EL (cell line): ENCODE measurements at places on chromosomes 6 and 20.

DNA sequence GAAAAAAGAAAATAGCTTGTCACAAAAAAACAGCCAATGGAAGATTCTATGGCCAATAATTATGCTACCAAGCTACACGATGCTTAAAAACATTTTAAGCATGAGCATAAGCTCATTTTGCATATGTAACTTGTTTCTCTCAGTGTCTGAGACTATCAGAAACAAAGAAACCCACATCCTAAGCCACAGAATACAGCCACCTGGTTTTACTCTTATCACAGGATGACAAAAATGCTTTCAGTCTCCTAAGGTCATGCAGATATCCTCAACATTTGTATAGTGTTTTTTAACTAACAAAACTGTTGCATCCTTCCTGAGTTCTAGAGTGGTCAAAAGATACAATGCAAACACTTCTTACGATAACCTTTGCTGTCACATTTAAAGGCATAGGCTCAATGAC, 172.1 kb upstream of the RUNX2 start:
- no peak for DNase-seq

DNA sequence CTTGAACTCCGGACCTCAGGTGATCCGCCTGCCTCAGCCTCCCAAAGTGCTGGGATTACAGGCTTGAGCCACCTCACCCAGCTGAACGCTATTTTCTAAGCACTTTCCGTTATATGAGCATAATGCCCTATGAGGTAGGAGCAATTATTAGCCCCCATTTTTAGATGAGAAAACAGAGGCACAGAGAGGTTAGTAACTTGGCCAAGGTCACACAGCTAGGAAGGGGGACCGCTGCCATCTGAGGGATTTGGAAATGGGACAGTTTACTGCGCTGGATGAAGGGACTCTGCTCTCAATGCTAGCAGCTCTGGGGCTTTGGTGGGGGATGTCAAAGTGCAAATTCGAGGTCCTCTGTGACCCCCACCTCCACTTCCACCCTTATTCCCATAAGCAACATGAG, 62.5 kb downstream of the BCAS4 start:
- DNase-seq: no peak

GRCh38 chr6:82322386-82322785, 41.2 kb upstream of the TPBG start:
- DNase-seq: no peak

DNA sequence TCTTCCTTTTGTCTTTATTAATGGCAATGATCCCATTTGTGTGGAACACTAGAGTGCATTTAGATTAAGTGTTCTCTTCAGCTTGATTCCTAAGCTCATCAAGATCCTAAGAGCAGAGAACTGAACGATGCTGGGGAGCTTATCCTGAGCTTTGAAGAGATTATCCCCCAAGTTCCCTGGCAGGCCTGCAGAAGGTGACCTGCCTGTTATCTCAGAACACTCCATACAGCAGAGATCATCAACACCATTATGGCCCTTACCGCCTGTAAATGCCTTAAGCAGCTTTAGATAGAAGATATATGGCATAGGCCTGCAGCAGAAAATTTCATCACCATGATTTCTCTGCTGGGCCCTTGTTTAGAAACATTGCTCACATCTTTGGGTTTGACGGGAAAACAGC, 779.9 kb upstream of the MAP3K7 start:
- no peak for DNase-seq

DNA sequence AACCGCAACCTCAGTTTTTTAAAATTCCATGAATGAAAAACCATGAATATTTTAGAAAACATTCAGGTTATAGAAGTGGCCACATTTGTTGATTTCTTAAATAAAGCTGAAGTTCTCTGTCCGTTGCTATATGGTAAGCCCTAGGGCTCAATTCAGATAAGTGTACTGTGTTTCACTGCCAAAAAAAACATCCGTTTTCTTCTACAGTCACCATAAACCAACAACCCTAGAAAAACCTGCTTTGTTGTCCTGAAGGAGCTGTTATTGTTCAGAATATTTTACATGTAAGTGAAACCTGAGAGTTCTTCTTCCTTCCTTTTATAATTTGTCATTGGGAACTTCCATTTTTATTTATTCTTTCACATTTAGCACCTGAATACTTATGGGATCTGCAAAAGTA, 274.1 kb downstream of the TFAP2A start:
- no peak for DNase-seq
